ENCODE measurements at places on chromosomes 2 and 18.

- no peak for DNase-seq
Measured at GRCh38 chr2:118549503-118549902, 297.9 kb downstream of the EN1 start.

- peak; percentile 72 for DNase-seq
Measured at GRCh38 chr2:132651115-132652045, 18.6 kb downstream of the LYPD1 start.

DNA sequence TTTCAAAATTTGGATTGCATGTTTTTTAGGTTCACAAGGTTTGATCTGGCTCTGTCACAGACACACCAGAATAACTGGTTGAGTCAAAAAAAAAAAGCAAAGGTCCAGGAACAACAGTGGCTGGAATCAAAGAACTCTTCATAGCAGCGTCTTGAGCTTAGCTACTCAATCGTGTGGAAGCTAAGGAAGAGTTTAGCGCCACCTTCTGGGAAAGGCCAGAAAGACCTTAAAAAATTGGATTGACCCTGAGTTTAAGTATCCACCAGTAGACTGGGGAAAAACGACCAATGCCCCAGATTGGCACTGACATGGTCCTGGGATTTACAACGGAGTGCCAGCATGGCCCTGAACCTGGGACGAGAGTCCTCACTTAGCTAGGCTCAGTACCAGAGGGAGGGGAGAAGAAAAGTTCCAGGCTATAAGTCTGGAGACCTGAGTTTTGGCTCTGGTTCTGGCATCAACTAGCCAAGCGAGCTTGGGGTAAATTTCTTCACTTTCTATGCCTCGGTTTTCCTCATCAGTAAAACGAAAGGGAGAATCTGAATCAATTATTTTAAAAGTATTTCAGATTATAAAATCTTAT lies 71.1 kb upstream of the TFCP2L1 start:
- DNase-seq, result peak; percentile 80

- DNase-seq, result no peak
Measured at GRCh38 chr2:181697126-181697525, 16.8 kb upstream of the NEUROD1 start.

- no peak for DNase-seq
Measured at GRCh38 chr2:108986916-108987510, 2.0 kb downstream of the EDAR start.
